ENCODE measurements at places on chromosomes 4 and X.
A peak's percentile ranks its signal among the peaks of the same experiment; 100 is the strongest.

DNA sequence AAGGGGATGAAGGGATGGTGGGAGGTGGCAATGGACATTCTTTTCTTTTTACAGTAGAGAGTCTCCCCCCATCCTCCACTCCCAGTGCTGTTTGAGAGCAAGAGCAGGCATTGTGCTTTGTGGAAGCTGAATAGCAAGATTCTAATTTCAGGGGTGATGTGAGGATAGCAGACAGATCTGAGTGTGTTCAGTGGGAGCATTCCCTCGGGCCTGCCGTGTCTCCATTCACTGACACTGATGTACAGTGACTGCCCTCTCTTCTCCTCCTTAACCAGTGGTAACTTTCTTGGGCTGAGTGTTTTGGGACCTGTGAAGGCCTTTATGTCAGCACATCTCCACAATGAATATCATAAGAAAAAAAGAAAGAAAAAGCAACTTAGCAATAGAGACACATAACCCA, 396.6 kb upstream of the RPS6KA3 start:
- no peak for DNase-seq

GRCh38 chr4:150135134-150135772, 57.0 kb downstream of the DCLK2 start:
- DNase-seq, result peak; percentile 69

DNA sequence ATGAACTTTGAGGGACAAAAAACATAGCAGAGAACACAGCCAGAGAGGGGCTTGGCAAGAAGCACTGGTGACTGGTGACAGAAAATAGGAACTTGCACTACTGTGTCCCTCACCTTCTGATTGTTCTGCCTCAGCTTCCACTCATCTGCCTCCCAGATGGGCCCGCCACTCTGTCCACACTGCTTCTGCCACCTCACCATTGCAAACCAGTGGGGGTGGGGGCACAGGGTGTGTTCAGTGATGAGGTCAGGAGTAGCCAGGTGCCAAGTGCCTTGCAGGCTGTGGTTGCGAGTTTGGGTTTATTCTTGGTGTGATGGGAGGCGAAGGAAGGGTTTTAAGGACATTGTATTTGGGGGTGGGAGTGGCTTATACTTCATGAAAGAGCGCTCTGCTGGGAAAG, 9.1 kb upstream of the UBA1 start:
- no peak for DNase-seq

DNA sequence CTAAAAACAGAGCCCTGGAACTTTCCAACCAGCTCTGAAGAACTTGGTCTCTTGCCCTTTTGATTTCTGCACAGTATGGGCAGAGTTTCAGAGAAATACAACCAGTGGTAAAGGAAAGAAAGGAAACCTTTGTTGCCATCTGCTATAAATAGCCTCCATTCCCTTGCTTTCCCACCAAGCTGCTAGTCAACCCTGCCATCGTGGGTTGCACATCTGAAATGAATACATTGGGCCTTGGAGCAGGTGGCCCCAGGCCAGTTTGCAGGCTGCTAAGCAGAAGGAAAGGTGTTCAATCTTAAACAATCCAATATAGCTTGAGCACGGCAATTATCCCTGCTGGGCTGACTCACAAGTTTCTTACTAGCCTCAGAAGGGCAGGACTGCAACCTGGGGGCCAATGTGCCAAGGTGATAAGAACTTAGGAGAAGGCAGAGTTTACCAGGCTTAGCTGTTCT, 142.5 kb downstream of the PPARGC1A start:
- no peak for DNase-seq

DNA sequence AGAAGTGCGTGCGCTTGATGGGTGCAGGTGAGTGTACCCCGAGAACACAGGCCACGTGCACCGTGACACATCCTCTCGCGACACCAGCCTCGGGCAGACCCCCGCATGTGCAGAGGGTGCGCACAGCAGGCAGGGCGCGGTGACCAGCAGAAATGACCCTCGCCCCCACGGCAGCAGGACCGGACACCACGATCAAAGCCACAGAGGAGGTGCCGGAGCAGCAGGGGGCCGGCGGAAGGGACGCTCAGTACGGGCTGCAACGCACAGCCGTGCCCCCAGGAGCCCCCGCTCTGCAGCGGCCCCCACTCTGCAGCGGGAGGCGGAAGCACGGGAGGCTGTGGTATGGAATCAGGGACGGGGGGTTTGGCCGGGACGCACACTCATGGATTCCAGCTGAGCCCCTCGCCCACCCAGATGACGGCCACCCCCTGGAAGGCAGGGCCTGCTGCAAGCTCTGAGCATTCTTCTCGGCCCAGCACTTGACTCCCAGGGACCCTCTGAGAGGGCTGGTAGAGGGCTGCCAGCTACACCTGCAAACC, 17.1 kb downstream of the PPP2R3B start:
- DNase-seq, result no peak

DNA sequence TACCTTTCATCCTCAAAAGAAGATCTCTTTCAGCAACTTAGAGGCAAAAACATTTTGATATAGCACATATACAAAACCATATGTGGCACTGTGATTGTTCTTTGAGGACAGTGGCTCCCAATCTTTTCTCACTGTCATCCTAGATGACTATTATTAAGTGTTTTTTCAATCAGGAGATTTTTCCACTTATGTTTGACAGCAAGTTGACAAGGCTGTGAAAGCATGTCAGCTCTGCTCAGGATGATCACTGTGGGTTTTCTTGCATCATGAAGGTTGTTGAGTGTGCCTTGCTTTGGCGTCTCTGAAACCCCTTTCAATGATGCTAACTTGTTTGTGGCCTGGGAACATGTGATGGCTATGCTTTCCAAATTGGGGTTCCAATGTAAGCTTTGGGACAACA, 20.2 kb upstream of the NSUN7 start:
- DNase-seq, result no peak

DNA sequence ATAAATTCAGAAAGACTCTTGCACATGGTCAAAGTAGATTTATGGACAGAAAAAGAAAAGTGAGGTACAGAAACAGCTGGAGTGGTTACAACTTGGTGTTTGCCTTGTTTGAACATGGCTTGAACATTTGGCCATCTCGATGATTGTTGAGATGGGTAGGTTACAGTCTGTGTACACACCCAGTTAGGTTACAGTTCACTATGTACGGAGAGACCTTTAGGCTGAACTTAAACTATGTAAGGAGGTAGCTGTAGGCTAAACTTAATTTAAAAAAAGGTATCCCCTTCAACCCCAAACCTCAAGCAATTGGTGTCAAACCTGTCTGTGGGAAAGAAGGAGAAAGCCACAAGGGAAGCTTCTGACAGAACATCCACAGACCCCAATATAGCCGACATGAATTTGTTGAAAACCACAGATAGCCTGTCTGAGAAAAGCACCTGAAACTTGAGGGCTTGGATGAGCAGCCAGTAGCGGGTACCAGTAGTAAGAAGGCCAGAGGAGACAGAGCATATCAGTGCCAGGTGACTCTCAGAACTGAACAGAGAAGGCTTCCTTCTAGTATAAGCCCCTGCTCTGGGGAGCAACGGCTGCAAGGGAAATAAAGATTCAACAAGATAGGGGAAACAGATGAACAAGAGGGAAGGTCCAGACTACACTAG, 247.9 kb upstream of the GALNTL6 start:
- DNase-seq, result no peak

- peak; percentile 74 for DNase-seq
These were observed 175.6 kb upstream of the MAGEB2 start for GRCh38 chrX:30039768-30040167.

DNA sequence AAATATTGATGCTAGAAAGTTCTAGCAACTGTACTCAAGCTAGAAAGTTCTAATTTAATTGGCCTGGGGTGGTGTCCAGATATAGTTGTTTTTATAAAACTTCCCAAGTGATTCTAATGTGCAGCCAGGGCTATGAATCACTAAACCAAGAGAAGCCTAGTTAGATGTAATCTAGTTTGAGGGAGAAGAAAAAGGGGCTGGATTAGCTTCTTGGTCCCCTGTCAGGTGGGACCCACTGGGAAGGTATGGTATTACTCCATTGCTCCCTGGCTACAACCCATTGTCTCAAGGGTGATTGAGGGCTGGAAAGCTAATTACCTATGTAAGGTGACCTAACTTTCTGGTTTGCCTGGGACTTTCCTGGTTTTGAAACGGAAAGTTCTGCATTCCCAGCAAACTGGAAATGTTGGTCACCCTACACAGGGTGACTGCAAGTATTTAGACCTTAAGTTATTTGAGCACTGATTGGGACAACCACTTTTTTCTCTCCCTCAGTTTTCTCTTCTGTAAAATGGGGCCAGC, 23.9 kb upstream of the MSN start:
- DNase-seq, result peak; percentile 65

GRCh38 chrX:103780336-103781061, 3.9 kb downstream of the PLP1 start:
- no peak for DNase-seq

- DNase-seq, result no peak
These were observed 25.9 kb downstream of the METTL14 start for GRCh38 chr4:118711052-118711451.

DNA sequence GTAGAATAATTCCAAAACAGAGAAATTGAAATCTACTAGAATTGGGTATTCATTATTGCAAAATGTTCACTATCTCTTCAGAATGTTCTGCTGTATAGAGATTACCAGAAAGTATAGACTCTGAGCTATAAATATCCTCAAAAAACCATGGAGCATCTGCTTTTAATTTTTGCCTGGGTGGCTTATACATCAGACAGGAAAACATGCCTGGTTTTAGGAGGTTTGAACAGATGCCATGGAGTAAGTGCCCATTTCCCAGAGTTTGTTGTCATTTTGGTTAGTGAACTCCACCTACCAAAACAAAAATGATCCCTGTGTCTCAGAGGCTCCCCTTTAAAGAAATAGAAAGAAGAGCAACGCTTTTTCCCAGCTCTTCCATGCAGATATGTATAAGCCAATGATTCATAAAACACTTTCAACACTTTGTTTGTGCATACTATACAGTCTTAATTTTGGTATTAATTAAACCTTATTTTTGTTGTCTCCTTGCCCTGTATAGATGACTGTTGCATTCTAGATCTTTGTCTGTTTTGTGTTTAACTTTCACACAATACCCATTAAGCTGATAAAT, 68.7 kb downstream of the MEPE start:
- peak; percentile 71 for DNase-seq

- no peak for DNase-seq
These were observed 359.2 kb downstream of the CCSER1 start for GRCh38 chr4:90486346-90486745.

DNA sequence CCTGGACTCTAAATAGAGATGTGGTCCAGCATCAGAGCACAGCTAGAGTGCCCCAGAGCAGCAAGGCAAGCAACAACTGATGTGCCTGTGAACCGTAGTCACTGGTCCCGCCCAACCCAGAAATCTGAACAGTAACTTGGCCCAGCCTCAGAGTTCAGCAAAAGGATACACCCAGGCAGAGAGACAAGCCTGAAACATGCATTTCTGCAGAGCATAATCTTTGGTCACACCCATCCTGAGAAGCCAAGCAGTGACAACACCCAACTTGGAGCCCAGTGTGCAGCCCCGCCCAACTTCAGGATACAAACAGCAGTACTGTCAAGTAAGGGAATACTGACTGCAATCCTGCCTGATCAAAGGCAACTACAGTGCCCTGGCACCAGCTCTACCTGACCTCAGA, 78.9 kb downstream of the CCDC160 start:
- no peak for DNase-seq

- no peak for DNase-seq
These were observed 45.9 kb downstream of the ZFYVE28 start for GRCh38 chr4:2372488-2373030.

- no peak for DNase-seq
These were observed 10.9 kb upstream of the TBC1D14 start for GRCh38 chr4:6898763-6899162.

GRCh38 chrX:38335382-38335781, 8.1 kb upstream of the RPGR start:
- no peak for DNase-seq

DNA sequence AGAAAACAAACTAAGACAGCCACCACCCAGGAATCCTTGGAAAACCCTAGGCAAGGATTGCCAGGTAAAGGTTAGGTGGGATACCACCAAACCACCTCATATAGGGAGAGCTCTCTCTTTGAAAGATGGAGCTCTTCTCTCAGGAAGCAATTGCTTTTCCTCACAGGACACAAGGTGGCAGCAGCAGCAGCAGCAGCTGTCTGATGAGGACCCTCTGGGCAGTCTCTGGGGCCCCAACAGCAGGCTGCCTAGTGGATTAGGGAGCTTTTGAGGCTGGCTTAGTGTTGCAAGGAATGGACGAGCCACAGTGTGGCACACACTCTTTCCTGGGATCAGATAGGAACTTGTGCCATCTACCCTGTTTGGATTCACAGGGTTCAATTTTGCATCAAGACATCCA, 41.4 kb upstream of the CHRDL1 start:
- no peak for DNase-seq

DNA sequence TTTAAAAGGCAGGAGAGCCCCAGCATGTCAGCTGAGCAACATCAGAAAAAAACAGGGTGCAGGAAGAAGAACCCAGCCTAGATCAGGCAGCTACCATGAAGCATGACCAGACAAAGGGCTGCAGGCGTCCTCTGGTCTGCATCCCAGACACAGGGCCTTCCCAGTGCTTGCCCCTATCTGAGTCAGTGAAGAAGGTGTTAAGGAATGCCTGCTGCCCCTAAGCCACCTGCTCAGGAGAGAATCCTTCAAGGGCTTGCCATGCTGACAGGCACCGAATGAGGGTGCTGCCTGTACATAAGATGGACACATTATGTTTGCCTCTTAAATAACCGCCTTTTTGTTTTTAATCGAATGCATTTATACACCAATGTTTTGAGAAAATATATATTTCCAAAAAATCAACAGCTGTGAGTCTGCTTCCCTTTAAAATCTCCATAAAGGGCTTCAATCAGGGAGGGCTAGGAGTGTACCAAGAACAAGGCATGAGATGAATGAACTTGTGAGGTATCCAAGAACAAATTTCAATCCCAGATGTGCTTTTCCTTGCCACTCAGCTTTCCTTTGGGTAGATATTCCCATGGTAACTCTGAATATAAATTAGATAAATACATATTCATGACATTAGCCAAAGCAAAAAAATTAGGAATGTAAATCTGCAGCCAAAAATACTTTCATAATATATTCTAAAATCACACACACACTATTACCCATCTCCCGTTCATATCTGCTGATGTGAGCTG, 85.1 kb downstream of the SLC9A7 start:
- DNase-seq, result no peak

- peak; percentile 42 for DNase-seq
These were observed 122.0 kb upstream of the LNX1 start for GRCh38 chr4:53713296-53713695.

- no peak for DNase-seq
These were observed 701 bp downstream of the ARHGAP4 start for GRCh38 chrX:153925387-153925738.

- DNase-seq, result peak; percentile 32
These were observed 81.1 kb upstream of the SLC4A4 start for GRCh38 chr4:71257761-71258160.

GRCh38 chrX:119477812-119478232, 9.6 kb downstream of the SLC25A5 start:
- DNase-seq, result peak; percentile 72

GRCh38 chrX:103608306-103608963, 672 bp downstream of the TCEAL3 start:
- peak; percentile 15 for DNase-seq

DNA sequence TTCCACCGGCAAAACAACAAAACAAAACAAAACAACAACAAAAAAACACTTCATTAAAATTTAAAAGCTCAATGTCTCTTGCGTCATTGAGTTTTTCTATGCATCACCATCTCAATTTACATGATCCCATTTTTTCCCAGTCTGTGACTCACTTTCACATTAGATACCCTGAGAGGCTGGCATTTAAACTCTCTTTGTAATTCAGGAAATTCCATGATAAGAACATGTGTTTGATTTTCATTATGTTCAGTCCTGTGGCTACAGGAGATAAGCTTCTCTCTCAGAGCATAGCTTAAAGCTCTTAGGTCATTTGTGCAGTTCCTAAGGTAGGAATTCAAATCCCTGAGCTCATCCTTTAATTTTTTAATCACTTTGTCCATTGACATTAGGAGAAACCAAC, 104.6 kb downstream of the NBDY start:
- DNase-seq, result no peak
